ENCODE measurements at places on chromosomes 3 and 15.

GRCh38 chr3:11655196-11655928 lies 11.6 kb upstream of the VGLL4 start:
- DNase-seq: no peak

- DNase-seq: peak; percentile 91
These were observed 22.7 kb downstream of the SSUH2 start for GRCh38 chr3:8621872-8622271.

DNA sequence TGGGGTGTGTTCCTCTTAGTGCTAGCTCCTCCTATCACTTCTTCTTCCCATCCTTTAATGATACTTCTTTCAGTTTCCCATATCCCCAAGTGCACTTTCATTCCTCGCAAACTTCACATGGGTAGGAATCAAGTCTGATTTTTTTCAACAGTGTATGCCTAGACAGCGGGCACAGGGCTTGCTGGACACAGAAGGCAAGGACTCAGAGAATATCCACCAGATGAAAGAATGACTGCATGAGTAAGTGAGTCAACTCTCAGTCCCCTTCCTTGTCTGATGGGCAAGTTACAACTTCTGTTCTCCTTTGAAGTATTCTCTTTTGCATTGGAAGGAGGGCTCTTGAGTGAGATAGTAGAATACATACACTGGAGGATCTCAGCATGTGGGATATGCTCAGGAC lies 3.1 kb upstream of the SQOR start:
- DNase-seq: no peak

GRCh38 chr3:170689296-170689829 lies 103.5 kb upstream of the SLC7A14 start:
- peak; percentile 98 for DNase-seq

GRCh38 chr3:33645060-33645647 lies 72.9 kb downstream of the CLASP2 start:
- peak; percentile 49 for DNase-seq

GRCh38 chr3:104696470-104696869 lies 670.2 kb upstream of the ALCAM start:
- DNase-seq: no peak

GRCh38 chr15:40349163-40349562 lies 1.7 kb upstream of the PHGR1 start:
- DNase-seq: no peak

GRCh38 chr3:153431076-153431475 lies 269.1 kb downstream of the RAP2B start:
- no peak for DNase-seq

DNA sequence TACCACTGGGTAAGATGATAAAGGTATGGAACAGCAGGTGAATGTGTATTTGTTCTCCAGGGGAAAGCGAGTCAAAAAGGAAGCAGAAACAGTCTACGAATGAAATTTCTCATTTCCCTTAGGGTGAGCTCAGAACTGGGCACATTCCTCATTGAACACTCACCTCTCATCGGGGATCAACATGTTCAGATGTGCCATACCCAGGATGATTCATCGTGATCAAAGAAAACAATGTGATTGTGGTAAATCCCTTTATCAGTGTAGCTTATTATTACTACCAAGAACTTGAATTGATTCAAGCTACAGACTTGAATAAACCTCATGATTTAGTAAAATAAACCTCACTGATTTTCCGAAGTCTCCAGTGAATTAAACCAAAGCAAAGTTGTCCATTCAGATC lies 72.1 kb downstream of the GJD2 start:
- peak; percentile 6 for DNase-seq

DNA sequence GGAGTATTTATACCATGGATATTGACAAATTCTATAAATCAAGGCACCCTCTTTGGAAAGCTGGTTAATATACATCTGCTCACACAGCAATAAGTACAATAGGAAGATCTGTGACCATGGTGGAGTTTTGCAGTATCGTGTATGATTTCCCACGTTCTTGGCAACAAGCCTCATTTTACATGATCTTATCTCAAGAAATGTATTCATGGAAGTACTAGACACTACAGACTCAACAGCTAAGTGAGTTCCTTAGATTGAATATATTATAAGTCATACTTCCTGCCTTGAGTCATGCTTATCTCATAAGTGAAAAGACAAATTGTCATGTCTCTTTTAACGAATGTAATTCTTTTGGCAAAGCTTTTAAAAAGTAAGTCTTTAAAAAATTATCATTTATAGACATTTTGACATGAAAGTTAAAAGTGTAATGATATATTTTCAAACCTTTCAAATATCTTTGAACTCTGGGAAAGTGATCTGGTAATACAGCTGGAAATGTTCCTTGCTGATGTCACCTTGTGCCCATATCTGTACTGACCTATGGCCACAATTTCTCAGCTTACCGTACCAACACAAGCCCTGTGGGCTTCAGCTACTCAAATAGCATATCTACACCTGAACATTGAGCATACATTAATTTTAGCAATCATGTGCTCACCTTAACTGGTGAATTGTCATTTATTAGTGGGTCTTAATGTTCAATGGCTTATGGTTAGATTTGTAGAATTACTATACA lies 130.3 kb upstream of the TMC3 start:
- peak; percentile 86 for DNase-seq

DNA sequence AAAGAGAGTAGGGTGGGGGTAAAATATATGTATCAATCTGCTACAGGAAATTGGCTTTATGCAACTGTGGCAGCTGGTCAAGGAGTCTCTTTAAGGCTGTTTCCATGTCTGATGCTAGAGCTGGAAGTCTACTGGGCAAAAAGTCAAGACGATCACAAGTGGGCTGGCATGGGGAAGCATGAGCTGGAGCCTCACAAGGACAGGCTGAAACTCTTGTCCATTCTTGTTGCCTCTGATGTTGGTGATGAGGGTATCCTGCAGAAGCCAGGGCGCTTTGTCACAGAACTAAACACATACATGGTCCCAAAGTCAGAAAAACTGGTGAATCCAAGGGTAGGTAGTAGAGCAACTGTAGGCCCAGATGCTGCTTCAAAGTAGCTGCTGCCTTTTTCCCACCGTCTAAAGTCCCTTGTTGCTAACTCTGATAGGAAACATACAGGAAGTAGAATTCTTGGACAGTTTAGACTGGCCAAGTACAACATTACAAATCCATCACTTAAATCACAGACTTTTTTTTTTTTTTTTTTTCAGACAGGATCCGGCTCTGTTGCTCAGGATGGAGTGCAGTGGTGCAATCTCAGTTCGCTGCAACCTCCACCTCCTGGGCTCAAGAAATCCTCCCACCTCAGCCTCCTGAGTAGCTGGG lies 54.2 kb downstream of the RPL39L start:
- DNase-seq: no peak

DNA sequence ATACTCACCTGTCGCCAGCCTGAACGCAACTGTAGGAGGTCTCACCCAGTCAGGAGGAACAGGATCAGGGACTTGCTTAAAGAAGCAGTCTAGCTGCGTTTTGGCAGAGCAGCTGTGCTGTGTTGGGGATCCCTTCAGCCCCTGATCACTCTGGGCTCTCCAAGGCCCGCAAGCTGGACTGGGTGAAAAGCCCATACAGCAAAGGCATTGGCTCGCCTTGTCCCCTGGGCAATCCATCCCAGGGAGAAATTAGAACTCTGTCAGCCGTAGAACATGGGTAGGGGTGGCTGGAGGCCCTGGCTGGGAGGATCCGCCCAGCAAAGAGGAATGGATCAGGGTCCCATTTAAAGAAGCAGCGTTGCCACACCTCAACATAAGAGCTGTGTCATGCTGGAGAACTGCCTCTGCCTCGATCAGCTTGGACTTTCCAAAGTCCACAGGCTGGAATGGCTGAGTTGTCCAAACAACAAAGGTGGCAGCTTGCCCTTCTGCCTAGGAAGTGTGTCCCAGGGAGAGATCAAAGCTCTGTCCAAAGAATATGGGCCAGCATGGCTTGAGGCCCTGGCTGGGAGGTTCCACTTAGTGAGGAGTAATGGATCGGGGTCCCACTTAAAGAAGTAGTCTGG lies 9.1 kb downstream of the OR5H2 start:
- DNase-seq: no peak

GRCh38 chr3:14429640-14430039 lies 27.2 kb downstream of the SLC6A6 start:
- no peak for DNase-seq

- no peak for DNase-seq
These were observed 686 bp downstream of the MYRIP start for GRCh38 chr3:39809995-39810595.

DNA sequence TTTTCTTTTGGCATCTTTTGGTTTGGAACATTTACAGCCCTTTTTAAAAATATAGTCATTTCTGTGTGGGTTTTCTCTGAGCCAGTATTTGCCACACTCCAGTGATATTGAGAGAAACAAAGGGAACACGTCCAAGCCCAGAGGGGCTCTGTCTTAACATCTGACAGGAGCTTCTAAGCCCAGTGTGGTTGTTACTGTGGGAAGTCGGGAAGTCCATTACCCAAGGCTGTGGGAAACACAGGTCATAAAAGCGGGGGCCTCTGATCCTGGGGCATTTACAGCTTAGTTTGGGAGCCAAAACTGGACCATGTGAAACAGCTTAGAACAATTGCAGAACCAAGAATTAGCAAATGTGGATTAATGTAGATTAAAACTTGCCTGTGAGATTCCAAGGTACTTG lies 123.0 kb downstream of the PTPRG start:
- no peak for DNase-seq

- DNase-seq: no peak
These were observed 241.1 kb upstream of the ICE2 start for GRCh38 chr15:60720086-60720485.

GRCh38 chr3:32379831-32380500 lies 11.7 kb upstream of the CMTM7 start:
- no peak for DNase-seq

DNA sequence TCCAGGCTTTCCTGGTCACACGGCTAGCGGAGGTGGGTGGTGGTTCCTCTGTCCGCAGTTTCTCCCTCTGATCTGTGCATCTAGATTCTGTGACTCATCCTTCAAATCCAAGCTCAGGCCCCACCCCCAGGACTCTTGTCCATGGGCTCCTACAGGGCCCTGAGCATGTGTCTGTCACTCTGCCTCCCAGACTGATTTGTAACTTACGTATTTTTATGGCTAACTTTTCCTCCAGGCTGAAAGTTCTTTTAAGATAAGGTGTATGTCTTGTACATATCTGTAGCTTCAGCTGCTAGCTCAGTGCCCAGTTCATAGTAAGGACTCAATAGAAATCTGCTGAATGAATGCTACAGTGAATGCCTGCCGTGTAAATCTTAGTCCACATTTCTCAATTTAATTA lies 8.0 kb downstream of the ESYT3 start:
- DNase-seq: peak; percentile 63

DNA sequence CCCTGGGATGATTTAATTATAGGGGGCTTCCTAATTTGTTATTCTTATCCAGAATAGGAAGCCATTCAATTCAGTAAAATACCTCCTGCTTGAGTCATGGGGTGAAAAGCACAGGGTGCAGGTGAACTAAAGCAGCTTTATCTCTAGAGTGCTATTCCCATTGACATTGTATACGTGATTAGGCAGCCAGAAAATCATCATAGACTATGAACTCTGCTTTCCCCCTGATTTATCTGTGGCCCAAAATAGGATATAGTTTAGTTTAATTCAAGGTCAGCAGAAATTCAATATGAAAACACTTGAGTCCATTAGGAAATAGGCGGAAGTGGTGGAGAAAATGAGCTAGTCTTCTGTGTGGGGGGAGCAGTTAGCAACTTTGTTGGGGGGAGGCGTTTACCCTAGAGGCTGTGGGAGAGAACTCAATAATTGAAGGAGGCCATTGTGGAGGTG lies 18.2 kb upstream of the PRKCI start:
- no peak for DNase-seq

DNA sequence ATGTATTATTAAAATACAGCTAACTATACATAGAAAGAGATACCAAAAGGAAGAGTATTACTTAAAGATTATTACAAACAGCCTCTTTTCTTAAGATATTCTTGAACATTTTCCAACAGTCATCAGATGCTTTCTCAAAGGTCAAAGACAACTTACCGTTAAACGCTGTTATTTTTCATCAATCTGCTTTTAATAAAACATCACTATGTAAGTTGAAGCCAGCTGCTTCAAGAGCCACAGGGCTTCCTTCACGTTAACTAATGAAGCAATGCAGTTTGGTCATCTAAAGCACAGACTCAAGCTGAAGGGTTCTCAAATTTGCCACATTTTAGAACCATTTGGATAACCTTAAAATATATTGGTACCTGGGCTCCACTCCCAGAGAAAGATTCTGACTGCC lies 578.8 kb downstream of the ROBO2 start:
- peak; percentile 0 for DNase-seq

DNA sequence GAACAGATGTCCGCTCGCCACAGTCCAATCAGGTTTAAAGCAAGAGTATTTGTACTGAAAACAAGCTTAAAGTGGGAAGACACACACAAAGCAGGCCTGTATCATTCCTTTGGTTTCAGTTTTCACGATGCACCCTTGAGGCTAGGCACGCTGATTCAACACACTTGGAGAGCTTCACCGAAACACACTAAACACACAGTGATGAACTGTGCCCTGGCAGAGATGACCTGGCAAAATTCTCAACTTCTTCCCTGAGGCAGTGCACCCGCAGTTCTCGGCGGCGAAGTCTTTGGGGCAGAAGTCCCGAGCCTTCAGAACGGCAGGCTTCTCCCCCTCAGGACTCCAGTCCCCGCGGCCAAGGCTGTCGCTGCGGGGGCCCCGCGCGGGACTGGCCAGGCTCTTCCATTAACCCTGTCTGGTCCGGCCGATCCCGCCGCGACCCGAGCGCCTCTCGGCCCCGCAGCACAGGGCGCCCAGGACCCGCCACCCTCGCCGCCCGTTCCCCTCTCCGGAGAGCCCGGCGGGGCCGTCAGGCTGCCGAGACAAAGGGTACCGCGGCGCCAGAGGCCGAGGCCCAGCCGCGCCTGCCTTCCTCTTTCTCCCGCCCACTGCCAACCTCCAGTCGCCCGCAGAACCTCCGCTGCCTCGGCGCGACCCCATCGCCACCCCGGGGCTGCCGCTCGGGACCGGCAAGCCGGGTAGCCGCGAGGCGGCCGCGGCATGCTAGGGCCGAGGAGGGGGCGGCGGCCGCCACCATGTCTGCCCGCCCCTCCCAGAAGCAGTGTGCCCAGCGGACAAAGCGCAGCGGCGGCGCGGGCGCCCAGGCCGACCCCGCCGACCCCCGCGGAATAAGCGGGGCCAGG lies 792 bp downstream of the GABPB1 start:
- peak; percentile 84 for DNase-seq

DNA sequence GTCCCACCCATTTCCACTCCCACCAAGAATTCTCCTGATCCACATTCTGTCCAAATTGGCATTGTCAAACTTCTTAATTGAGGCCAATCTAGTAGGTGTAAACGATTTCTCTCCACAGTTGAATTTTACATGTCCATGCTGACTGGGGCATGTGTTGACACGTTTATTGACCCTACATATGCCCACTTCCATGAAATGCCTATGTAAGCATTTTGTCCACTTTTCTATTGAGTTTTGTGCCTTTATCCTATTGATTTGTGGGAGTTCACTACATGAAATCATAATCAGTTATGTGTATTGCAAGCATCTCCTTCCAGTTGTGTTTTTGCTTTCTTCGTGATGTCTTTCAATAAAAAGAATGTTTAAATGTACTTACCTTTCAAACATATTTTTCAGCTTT lies 141.7 kb upstream of the NSMCE3 start:
- DNase-seq: no peak

DNA sequence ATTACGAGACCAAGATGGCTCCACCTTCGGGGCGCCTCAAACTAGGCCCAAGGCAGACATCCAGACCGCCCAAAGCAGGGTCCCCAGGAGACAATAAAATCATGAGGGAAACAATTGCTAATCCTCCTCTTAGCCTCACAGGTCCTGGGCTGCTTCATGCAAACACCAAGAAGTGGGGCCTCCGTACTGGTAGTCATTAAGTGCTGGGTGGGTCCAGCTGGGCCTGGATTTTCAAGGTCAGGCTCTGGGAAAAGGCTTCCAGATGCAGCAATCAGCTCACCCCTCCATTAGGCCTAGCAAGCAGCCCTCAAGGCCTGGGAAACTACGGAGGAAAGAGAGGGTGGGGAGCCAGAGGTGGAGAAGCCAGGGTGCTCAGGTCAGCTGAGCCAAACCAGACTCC lies 634 bp downstream of the FBXL22 start:
- no peak for DNase-seq

All from fibroblast of upper back skin (primary cell).